ENCODE measurements at places on chromosomes 1 and 21.

DNA sequence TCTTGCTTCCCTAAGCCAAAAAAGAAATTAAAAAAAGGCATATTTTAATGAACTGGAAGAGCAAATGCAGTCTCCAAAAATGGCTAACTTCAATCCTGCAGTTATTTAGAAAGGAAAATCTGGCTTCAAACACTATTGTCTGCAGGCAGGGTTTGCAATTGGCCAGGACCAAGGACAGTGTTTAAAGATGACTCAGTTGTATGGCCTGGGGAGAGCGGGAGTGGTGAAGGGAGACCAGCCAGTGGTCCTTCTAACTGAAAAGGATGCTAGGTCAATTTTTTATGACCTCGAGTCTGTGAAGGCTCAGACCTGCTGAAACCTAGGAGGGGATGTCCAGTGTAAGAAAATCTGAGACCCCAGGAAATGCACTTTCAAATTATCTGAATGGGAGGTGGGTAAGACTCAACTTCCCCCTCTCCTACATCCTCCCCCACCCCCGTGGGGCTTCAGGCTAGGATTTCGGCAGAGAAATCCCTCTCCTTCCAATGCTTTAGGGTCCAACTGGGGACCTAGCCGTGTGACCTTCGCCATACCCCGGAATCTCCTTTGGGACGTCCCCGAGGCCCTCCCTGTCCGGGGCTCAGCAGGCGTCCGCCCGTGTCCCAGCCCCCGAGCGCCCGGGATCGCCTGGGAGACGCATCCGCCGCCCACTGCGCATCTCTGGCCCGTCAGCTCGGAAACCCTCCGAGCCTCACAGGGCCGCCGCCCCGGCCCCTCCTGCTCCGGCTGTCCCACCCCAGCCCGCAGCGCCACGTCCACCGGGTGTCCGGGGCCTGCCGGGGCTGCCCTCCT, 602 bp upstream of the RIMKLA start:
- DNase-seq, result no peak

- DNase-seq, result no peak
These were observed 5.4 kb upstream of the ZNF281 start for GRCh38 chr1:200415227-200415626.

DNA sequence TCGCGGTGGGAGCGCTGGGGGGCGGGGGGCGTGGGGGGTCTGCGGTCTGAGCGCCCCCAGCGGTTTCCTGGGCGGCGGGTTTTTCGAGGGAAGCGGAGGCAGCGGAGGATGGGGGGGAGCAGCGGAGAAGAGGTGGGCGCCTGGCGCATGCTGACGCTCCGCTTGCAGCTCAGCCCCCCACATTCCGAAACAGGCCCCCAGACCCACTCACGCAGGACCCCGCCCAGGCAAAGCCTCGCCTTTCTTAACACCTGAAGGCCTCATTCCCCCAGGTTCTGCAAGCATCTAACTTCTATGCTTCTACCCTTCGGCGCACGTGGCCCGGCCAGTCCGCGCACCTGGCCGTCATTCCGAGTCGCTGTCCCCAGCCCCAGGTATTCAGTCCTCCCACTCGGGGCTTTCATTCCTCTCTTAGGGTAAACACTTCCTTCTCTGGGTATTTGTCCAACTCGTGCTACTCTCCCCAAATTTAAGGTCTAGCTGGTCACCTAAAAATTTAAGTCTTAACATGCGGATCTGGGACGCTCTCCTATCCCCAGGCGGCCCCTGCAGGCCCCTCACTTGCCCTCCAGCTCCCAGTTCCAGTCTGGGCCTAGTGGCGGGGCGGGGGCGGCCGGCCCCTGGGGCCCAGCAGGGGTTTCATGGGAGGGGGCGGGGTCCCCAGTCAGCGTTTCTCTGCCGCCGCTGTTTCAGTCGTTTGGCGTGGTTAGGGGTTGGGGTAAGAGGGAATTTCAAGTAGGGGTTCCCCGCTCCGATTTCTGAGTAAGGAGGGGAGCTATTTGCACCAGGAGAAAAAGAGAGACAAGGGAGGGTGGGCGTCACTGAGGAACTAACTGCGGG, 2.8 kb upstream of the ZBTB7B start:
- no peak for DNase-seq

- DNase-seq, result no peak
These were observed 6.6 kb upstream of the PRMT2 start for GRCh38 chr21:46628868-46629267.

GRCh38 chr1:229194096-229194495, 76.8 kb upstream of the RAB4A start:
- DNase-seq, result no peak

- DNase-seq, result no peak
These were observed 266.6 kb upstream of the C1orf174 start for GRCh38 chr1:4166713-4167112.

DNA sequence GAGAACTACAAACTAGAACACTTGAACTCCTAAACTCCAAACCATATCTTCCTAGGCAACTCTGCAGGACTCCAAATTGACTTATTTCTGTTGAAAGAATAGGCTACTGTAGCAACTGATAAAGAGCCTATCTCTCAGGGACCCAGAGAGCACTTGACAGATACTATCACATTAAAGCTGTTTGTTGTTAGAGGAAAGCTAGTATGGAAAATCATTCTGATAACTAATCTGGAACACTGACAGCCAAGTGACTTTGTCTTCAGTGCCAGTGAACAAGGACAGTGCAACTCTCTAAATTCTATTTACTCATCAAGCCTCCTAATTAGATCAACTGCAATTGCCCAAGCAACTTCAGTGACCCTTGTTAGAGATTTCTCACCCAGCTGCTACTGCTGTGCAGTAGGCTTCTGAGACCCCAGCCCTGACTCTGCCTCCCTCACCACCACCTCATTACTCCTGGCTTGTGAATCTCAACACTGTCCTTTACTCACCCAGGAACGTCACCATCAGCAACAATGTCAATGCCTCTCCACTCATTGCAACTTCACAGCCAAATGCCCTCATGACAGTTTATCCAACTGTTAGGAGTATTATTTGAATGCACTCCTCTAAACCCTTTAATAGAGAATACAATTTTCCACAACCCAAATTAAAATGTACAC, 7.4 kb upstream of the RGS13 start:
- DNase-seq, result no peak

GRCh38 chr21:43918385-43918947, 53.4 kb downstream of the AGPAT3 start:
- no peak for DNase-seq

- peak; percentile 33 for DNase-seq
These were observed 53.1 kb upstream of the FMO3 start for GRCh38 chr1:171037626-171038025.

GRCh38 chr1:57599236-57599994, 175.6 kb upstream of the DAB1 start:
- DNase-seq, result peak; percentile 69

GRCh38 chr21:36235058-36235582, 78.5 kb downstream of the DOP1B start:
- no peak for DNase-seq

DNA sequence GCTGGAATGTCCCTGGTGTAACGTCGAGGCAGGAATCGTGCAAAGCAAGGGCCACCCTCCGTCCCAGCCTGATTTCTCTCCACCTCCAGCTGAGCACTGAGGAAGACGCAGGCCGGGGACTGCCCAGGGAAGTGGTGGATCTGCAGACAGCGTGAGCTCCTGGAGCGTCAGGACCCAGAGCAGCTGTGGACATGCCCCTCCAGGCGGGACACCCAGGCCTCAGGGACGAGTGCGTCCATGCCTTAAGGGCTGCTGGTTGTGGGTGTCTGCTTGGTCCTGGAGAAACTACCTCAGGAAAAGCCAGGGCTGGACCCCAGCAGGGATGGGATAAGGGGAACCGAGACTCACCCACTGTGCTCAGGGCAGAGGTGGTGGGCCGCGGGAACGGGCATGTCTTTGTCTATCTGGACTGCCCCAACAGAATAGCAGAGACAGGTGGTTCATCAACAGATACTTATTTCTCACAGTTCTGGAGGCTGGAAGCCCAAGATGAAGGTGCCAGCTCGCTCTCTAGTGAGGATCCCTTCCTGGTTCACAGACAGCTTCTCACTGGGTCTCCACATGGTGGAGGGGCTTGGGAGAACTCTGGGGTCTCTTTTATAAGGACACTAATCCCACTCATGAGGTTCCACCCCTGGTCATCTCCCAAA, 5.8 kb upstream of the MMEL1 start:
- no peak for DNase-seq

GRCh38 chr21:33452362-33452761, 27.4 kb downstream of the TMEM50B start:
- no peak for DNase-seq

- DNase-seq, result no peak
These were observed 3.4 kb upstream of the LEFTY2 start for GRCh38 chr1:225944387-225944786.

DNA sequence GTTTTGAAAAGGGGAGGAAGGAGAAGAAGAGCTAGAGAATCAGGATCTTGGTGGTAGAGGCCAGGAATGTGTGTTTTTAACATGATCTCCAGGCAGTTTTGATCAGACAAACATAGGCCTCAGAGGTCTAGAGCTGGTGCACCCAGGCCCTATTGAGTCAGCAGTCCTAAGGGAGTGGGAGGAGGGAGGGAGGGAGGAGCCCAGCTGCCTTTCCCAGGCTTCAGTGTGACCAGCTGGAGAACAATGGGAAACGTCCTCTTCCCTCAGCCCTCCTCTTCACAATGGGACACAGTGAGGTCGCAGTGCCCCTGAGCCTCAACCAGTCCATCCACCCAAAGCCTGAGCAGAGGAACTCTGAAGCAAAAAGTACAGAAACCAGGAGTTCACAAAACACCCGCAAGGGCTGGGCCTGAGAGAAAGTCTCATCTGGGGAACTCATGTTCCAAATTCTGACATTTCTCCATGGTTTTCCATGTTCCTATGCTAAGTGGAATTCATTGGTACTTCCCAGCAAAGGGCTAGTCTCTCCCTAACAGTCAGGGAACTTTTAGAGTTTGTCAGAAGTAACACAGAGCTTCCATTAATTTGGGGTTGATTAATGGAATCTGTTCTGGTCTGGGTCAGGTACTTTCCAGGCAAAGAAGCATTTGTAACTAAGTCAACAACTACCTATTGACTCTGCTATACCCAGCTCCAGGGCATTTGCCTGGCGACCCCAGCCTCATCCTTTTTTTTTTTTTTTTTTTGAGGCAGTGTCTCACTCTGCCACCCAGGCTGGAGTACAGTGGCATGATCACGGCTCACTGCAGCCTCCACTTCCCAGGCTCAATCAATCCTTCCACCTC, 37.5 kb downstream of the ELAPOR1 start:
- no peak for DNase-seq

- no peak for DNase-seq
These were observed 6.1 kb upstream of the CELSR2 start for GRCh38 chr1:109243221-109243620.

GRCh38 chr21:45295576-45296365, 8.1 kb upstream of the POFUT2 start:
- peak; percentile 66 for DNase-seq

DNA sequence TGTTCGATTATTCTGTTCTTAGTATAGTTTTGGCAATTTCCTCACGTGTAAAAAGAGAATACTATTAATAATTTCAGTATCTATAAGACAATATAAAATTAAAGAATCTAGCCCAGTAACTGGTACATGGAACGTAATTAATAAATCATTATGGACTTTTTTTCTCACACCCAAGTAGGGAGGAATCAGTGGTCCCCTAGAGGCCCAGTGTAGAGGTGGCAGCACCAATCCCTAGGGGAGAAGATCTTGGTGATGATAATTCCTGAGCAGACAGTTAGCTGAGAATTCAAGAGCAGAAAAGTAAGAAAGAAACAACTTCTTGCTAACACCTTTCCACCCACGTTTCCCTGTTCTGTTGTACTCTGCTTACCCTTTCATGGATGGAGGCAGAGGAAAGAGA, 19.7 kb upstream of the SELE start:
- no peak for DNase-seq

- no peak for DNase-seq
These were observed 25.1 kb upstream of the PHGDH start for GRCh38 chr1:119686661-119687060.

- DNase-seq, result no peak
These were observed 8.8 kb downstream of the SNRPE start for GRCh38 chr1:203870245-203870644.

DNA sequence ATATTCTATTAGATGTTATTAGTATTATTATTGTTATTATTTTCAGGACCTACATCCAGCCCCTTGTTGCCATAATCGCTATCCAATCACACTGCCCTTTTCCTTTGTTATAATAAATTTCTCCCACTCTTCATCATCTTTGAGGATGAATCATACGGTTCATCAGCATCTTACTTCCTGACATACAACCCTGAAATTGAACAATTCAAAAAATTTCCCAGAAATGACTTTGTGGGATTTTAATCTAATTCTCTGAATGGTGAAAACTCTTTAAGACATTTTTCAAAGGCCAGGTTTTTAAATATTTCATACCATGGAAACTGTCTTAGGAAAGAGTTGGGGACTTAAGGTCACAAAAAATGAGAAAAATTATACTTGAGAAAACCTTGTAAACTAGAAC, 353.5 kb downstream of the ST6GALNAC3 start:
- no peak for DNase-seq

GRCh38 chr1:181655756-181656155, 172.4 kb downstream of the CACNA1E start:
- no peak for DNase-seq

DNA sequence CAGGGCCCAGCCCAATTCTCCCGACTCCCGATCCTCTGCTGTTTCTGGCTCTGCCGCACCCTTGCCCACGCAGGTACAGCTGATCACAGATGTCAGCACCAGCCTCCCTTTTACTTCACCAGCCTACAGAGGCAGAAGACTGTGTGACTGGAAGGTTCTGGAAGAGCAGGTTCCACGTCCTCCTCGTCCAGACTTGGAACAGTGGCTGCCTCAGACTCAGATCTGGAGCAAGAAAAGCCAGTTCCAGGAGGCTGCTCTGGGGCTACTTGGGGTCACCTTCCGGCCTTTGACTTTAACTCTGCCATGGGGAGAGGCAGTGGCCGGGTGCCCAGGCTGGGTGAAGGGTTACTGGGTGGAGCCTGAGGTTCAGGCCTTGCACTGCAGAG, 16.1 kb upstream of the KLHDC7A start:
- no peak for DNase-seq

DNA sequence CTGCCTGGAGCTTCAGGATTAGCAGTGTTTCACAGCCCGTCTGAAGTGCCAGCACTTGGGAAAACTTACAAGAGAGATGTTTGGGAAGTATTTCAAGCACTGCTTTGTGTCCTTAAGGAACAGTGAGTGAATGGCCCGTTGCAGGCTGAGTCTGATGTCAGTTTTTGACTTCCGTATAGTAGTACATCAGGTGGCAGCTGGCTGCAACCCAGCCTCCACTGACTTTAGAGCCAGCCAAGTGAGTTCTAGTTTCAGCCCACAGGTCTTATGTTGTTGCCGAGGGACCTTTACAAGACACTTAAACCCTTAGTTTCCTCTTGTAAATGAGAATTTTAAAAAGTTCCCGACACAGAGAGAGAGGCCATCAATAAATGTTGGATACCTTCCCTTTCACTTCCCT, 35.0 kb downstream of the UCK2 start:
- DNase-seq, result no peak

GRCh38 chr1:214178102-214178501, 102.9 kb upstream of the SMYD2 start:
- no peak for DNase-seq

DNA sequence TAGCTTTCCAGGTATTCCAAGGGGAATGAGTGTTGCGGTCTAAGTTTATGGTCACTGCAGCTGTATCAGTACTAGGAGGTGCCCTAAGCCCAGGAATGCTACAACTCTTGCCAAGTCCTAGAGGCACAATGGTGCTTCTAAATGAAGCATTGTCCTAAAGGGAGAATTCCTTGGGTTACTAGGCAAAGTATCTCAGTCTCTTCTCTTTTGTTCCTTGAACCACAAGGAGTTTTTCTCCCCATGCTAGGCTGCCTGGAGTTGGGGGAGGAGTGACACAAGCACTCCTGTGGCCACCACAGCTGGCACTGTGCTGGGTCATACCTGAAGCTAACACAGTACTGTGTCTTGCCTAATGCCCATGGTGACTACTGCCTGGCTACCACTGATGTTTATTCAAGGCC, 50.7 kb downstream of the KMO start:
- DNase-seq, result no peak
